ENCODE measurements at places on chromosomes 16 and 17. TPM values are rescaled to one million over a fixed set of nuclear protein-coding genes. Genes with fewer than 3 reads are reported as not detected.
A peak's percentile ranks its signal among the peaks of the same experiment; 100 is the strongest.

TNS4 gene
- total RNA-seq = 53.1 TPM

DNA sequence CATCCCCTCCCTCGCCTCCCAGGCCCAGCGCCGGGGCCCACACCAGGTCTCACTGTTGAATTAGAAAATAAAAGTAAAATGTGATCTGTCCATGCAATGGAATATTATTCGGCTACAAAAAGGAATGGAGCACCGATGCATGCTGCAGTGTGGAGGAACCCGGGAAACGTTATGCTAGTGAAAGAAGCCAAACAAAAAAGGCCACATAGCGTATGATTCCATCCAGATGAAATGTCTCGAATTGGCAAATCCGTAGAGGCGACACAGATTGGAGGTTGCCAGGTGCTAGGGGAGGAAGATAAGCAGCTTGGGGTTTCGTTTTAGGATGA is 972 bp upstream of the ADCY9 start:
- DNase-seq = no peak

DNA sequence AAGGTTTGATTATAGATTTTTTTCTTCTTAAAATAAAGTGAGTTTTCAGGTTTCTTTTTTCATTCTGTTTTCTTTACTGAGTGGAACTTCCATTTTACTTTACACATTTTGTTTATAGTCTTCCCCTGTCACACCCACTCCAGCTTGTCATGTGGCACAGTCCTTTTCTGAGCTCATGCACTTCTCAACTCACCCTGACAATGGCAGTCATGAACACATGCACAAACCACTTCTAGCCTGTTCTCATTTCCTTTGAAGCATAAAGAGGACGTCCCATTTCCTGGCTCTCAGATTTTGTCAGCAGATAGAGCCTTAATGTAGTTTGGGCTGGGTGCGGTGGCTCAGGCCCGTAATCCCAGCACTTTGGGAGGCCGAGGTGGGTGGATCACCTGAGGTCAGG is 168.0 kb downstream of the AHSP start:
- DNase-seq = no peak

SLC16A13 gene
- 6.7 TPM for total RNA-seq

TEX14 gene
- 0.55 TPM for total RNA-seq

KRTAP4-9 gene
- not detected for total RNA-seq

- no peak for DNase-seq
Observed at GRCh38 chr16:2821487-2822157, 4.6 kb downstream of the PRSS21 start.

- DNase-seq = no peak
Observed at GRCh38 chr16:85173146-85173980, 61.1 kb upstream of the CIBAR2 start.

GRCh38 chr16:168424-168823 is 2.6 kb downstream of the HBM start:
- no peak for DNase-seq

- DNase-seq = no peak
Observed at GRCh38 chr16:59170099-59170712, 436.1 kb upstream of the GOT2 start.

GRCh38 chr17:15255713-15256454 is 9.2 kb downstream of the PMP22 start:
- no peak for DNase-seq

DNA sequence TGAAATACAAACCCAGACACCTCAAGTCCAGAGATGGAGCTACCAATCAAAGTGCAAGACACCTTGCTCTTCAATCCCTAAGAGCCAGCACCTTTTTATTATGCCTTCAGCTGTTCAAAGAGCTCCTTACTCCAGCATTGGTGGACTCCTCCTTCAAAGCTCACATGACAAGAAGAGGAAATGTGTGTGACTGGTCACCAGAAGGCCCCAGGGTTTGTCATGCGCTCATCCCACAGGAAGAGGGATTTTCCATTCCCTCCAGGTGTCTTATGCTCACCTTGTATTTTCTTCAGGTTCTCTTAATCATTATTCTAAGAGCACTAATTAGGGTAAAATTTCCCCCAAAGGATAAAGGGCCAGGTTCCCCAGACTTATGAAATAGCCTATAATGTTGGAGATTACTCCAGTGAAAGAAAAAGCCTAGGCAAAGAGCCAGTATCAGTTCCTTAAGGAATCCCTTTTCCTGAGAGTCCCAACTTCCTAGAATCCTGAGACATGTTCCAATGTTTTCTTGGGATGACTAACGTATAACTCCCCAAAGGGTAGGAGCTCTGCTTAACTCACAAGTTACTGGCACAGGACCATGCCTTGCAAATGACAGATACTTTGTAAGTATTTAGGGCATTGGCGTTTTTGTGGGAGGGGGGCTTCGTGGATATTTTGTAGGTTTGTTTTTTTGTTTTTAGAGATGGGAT is 56.9 kb upstream of the SOX9 start:
- no peak for DNase-seq

KCNJ12 gene
- total RNA-seq = 1.6 TPM

MYADML2 gene
- total RNA-seq = not detected

GRCh38 chr17:70375406-70375805 is 206.1 kb downstream of the KCNJ2 start:
- no peak for DNase-seq

GRCh38 chr17:74513987-74514631 is 17.2 kb downstream of the CD300LB start:
- DNase-seq = peak; percentile 32

- DNase-seq = no peak
Observed at GRCh38 chr17:41906465-41907184, 12.1 kb downstream of the ACLY start.

- no peak for DNase-seq
Observed at GRCh38 chr16:57846078-57846697, 43.9 kb upstream of the KIFC3 start.

DNA sequence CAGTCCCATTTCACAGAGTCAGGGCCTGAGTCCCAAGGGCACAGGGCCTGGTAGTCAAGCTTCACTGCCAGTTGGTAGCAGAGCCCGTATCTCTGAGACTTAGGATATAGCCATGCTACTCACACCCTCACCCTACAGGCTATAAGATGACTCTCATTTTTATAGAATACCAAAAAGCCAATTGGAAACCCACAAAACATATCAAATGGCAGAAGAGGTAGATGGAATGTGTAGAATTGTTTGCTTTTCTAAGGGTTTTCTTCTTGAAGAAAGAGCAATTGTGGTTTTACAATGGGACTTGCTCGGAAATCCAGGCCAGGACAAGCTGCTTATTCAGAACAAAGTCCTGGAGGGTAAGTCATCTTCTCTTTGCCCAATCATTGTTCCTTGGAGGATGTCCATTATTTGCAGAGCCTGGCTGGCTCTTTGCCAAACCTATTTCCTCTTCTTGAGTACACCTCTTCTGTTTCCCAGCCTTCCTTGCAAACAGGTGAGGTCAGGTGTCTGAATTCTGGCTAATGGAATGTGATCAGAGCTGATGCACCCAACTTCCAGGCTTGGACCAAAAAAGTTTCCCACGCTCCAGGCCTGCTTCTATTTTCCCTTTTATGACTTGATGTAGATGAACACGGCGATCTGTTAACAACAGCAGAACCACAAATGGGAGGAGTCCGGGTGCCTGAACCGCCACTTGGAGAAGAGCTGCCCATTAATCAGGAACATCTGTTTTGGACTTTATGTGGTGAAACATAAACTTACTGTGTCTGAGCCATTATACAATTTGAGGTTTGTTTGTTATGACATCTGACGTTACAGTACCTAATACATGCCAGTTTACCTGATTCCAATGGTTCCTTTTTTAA is 16.9 kb upstream of the CCL22 start:
- peak; percentile 85 for DNase-seq

DNA sequence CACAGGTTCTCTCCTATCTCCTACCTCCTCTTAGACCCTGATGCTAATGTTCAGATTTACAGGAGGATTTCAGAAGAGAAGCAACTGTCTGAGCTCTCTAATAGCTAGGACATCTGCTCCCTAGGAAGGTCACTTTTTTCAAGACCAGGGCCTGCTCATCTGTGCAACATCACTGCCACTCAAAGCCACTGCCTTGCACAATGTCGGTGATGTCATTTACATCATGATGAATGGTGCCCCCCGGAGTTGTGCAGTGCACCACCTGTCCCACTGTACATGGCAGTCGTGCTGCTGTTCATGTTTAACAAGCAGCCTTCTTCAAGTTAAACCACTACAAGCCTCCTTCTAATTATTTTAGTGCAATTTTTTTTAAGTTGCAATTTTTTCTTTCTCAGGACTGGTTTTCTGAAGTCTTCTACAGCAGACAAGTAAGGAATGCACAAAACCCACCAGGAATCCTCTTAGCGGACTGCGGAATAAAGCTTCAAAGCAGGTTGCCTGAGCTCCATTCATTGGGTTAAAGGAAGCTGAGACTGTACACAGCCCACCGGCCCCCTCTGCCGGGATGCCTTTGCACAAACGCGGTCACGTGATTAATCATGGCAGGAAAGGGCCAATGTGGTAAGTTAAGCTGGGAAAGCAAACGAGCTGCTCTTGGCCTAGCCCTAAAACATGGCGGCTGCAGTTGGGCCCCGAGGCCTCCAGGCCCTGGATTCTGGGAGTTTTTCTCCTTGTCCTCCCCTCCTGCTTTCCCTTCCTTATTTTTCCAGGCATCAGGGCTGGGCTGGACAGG is 74.1 kb downstream of the MYH11 start:
- DNase-seq = no peak

XAF1 gene
- 55.0 TPM for total RNA-seq

DNA sequence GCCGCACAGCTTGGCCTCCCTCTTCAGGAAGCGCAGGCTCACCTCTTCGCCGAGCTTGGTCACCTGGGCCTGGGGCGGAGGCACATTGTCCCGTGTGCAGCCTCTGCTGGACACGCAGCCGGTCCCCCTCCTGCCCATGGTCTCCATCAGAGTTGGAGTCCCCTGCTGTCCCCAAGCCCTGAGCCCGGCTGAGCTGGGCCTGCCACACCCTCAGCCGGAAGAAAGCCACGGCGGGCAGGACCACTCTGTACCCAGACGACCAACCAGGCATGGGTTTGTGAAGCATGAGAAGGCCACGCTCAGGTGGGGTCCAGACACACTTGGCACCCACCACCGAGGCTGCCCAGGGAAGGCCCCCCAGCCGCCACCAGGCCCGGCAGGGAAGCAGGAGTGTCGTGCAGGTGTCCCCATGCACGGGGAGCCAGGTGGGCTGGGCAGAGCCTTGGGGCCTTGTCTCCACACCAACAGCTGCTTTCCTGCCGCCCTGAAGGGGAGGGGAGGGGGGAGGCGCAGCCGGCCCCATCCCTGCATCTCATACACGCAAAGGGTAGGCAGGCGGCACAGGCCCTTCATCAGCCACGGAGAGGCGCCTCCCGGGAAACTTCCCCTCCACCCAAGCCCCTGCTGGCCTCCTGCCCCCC is 5.2 kb downstream of the CCDC154 start:
- no peak for DNase-seq

GRCh38 chr17:8018436-8018835 is 16.0 kb downstream of the GUCY2D start:
- DNase-seq = no peak

GRCh38 chr16:85170590-85171003 is 58.3 kb upstream of the CIBAR2 start:
- DNase-seq = no peak

- DNase-seq = peak; percentile 62
Observed at GRCh38 chr16:84084570-84085270, 32.0 kb downstream of the MBTPS1 start.

DNA sequence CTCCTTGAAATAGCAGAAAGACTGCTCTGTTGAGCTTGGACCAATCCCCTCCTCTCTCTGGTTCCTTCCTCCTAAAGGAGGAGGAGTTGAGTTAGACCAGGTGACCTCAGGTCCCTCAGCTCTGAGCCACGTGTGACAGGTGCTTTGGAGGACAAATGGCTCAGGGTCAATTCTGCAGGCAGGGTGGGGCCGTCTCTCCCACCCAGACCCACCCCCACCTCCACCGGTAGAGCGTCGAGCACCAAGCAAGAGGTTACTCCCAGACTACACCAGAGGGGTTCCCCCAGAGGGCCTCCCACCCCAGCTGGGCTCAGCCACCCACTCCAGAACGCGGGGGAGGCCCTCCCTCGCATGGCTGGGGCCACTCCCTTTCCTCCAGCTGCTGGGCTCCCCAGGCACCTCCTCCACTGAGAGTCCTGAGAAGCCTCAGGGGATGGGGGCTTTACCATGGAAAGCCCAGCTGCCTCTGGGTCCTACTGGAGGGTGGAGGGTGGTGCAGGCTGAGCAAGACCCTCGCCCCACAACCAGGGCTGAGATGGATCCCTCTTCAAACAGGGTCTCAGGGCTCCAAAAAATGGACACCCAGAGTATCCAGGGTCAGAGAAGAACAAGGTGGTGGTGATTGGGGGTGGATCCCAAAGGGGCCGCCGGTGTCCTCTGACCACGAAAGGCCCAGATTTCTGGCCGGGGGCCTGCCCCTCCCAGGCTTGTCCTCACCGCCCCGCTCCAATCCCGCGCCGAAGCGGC is 7.6 kb downstream of the MYO1C start:
- peak; percentile 70 for DNase-seq

CA7 gene
- not detected for total RNA-seq

NTN1 gene
- total RNA-seq = 14.4 TPM
